MG63 (cell line): ENCODE measurements at places on chromosomes 5 and 9. TPM values are rescaled to one million over a fixed set of nuclear protein-coding genes. Genes with fewer than 3 reads are reported as not detected.

GRCh38 chr5:71719063-71719964 lies at the start of gene CARTPT:
CARTPT (plus strand) TSS chr5:71719275; CDS start chr5:71719294, 19 bp downstream.
- no peak for DNase-seq

GABRA6 gene
- not detected in 2 replicates for total RNA-seq

DNA sequence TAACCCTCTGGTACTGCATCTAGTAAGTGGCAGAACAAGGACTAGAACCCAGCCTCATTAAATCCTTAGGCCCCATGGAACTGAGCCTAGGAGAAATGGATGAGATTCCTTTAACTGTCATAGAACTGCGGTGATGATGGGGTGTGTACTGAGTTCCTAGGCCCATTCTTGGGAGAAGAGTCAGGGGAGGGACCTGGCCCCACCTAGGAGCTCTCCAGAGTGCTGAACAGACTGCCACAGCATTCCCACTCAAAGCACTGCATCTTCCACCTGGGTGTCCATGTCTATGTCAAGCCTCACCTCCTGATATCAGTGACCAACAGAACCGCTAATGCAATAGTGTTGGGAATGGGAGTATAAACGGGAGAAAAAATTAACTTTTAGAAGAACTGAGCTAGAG lies 36.6 kb downstream of the TTLL11 start:
- no peak for DNase-seq

DNA sequence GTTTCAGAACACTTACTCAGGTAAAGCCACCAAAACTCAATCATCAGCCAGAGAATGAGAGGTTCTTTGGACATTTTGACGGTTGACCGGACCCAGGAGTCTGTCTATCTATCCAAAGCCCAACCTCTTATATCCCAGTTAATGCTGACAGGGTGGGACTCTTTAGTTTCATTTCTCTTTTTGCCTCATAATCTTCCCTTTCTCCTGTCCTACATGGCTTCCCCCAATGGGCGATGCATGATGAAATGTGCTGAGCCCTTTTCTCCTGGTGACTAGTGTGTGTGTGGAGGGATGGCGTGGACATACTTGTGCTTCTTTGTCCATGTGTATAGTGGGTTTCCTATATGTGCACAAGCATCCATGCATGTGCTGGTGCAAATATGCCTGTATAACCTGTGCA lies at the start of gene TIMD4:
Gene TIMD4 (minus strand): TSS at position 102 of the 400 bp plus-strand sequence. CDS start 28 bp downstream, at position 74.
- no peak for DNase-seq

GRCh38 chr9:70111042-70111602 lies 67.5 kb downstream of the MAMDC2 start:
- peak; percentile 61 for DNase-seq

DNA sequence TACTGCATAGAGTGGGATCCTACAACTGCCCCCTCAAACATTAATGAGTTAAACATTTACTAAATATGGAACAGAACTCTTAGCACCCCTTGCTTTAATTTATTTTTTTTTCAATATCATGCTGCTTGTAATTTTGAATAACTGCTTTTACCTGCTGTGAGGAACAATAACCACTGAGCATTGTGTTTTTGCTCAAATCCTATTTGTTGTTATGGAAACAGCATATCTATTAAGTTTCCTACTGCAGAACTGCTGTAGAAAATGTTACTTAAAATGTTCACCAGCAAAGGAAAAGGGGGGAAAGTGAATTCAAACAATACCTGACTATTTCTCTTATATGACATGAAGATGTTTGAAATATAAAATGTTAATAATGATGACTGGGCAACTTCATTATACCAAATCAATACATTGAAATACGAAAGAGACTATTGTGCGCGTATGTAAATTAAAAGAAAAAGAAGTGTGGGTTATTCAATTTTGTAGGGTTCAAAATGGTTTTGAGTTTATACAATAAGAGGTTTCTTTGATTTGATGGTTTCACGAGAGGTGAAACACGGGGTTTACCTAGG lies 1043.8 kb upstream of the NUDT12 start:
- DNase-seq: no peak

FBP2 gene
- not detected in 2 replicates for total RNA-seq

- DNase-seq: peak; percentile 83
Observed at GRCh38 chr9:91361291-91362050, at the start of gene AUH. AUH (minus strand) TSS chr9:91361918; CDS start chr9:91361889, 29 bp downstream.

GRCh38 chr5:82298668-82299067 lies 20.5 kb upstream of the RPS23 start:
- no peak for DNase-seq

CDKN2B gene
- total RNA-seq: not detected in 2 replicates

DNA sequence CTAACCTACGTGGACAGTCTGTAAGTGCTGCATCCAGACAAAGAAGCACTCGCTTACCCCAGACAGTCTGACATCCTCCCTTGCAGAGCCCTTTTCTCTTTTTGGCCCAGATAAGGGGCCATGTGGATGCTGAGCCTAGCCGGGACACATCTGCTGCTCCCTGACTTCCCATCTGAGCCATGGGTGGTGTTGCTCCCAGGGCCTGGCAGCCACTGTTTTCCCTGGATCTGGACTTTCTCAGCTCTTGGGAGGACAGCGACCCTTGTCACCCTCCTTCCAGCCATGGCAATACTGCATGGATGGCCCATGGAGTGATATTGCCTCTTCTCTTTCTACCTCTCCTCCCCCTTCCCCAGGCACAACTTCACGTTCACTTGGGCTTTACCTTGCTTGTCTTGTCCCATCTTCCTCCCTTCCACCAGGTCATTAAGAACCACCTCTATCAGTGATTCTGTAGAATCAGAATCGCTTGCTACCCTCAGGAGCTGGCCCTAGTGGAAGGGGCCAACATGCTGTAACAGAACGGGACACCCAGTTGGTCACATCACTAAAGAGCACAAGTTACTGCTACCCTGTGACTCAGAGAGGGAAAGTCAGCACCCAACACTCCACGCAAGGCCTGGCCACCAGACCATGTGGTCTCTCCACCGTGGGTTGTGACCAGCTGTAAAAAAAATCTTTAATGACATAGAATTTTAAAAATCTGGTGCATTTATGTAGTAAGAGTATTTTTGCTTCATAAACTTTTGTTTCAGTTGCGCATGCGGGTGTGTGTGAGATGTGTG lies 4.4 kb downstream of the NEURL1B start:
- DNase-seq: no peak

DNA sequence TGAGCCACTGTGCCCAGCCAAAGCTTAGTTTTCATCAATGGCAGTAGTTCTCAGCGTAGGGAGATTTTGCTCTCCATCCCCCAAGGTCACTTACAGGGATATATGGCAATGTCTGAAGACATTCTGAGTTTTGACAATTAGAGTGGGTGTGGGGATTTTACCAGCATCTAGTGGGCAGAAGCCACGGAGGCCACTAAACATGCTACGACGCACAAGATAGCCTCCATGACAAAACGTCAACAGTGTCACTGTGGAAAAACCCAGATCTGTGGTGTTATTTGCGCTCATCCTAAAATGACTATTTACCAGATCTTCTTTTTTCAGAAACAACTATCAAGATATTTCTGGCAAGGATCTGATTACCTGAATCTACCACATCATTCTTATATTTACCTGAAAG lies 68.2 kb downstream of the CDC14B start:
- no peak for DNase-seq

DNA sequence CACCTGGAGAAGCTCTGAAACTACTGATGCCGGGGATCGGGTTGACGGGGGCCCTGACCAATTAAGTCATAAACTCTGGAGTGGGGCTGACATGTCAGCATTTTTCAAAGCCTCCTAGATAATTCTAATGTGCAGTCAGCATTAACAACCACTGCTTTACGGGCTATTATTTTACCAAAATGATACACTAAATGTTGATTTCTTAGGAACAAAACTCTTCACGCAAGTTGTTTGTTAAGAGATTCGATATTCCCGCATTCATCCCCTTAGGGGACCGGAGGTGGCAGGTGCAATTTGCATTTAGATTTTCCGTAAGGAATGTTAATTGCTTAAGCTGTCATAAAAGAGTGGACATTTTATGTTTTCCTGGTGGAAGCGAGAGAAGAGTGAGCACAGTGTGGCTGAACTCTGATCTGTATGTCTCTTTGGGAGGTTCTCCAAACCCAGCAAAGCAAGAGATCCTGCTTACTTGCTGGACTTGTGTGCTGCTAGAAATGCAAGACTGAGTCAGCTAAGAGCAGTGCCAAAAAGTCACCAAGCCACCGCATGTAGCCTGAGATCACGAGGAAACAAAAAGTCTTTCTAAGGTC lies 77.6 kb downstream of the UGCG start:
- DNase-seq: peak; percentile 79

- DNase-seq: no peak
Observed at GRCh38 chr5:10463566-10463965, 21.9 kb downstream of the ROPN1L start.

DNA sequence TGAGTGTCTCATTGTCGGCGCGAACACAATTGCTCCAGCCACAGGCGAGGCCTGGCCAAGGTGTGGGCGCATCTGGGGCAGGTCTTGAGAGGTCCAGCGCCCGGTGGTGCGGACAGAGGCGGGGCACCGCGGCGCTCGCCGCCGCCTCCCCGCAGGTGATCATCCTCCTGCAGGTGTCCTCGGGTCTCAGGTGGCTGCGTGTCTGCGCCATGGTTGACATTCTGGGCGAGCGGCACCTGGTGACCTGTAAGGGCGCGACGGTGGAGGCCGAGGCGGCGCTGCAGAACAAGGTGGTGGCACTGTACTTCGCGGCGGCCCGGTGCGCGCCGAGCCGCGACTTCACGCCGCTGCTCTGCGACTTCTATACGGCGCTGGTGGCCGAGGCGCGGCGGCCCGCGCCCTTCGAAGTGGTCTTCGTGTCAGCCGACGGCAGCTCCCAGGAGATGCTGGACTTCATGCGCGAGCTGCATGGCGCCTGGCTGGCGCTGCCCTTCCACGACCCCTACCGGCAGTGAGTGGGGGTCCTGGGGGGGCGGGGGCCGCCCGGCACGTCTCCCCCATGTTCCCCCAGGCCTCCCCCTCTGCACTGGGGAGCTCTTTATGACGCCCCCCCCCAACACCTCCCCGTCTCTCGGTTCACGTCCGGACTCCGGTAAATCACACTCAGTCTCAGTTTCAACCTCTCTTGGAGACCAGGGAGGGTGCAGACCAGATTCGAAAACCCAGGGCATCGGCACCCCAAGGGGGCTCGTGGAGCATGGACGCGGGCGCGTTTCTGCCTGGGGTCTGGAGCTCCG lies 446 bp downstream of the NXNL2 start:
- DNase-seq: no peak

BARHL1 gene
- not detected in 2 replicates for total RNA-seq

GRCh38 chr9:78590068-78590467 lies 293.1 kb downstream of the PSAT1 start:
- DNase-seq: no peak

CREBRF gene
- 4.3 and 9.2 TPM in 2 replicates for total RNA-seq

DNA sequence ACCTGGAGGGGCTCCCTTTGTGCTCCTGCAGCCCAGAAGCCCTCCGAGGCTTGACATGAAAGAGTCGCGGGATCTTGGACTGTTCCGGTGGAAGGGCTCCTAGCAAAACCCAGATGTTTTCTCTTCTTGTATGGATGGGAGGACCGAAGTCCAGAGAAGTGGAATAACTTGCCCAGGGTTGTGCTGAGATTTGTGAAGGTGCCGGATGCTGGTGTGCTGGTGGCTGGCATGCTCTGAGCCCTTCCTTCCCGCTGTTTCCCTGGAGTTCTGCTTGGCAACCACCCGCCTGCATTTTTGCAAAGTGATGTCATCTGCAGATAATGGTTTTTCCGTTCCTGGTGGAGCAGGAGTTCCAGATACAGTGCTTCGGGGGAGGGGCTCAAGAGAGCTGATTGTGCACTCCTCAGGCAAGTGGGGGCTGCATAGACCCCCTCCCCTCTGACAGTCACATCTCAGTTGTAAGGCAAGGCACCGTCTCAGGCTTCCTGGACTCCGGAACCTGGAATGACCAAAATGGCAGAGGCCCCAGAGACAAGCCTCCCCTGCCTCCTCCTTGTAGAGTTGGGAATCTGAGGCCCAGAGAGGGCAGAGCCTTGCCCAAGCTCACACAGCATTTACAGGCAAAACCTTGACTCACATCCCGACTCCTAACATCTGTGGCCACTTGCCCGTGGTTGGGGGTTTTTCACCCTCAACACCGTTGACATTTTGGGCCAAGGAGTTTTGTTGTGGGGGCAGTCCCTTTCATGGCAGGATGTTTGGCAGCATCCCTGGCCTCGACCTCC lies 157.0 kb downstream of the RGS3 start:
- peak; percentile 93 for DNase-seq
